ENCODE measurements at places on chromosomes 12 and 14. TPM values are rescaled to one million over a fixed set of nuclear protein-coding genes. Genes with fewer than 3 reads are reported as not detected.

DNA sequence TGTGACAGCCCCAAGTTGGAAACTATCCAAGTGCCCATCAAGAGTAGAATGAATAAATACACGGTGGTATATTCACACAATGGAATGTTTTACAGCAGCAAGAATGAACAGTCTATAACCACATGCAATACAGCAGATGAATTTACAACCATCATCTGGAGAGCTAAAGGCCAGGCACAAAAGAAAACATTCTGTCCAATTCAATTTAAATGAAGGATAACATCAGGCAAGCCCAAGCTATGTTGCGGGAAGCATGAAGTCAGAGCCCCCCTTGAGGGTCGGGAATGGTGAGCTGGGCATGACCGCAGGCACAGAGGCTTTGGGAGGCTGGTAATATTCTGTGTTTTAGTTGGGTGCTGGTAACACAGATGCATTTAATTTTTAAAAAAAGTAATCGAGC lies 76.0 kb downstream of the SYNE3 start:
- no peak for DNase-seq

GRCh38 chr12:46858368-46858767 lies 32.6 kb upstream of the SLC38A4 start:
- DNase-seq = no peak

RTL1 gene
- 0.03 TPM for polyA plus RNA-seq

AICDA gene
- 0.42 TPM for polyA plus RNA-seq

DNA sequence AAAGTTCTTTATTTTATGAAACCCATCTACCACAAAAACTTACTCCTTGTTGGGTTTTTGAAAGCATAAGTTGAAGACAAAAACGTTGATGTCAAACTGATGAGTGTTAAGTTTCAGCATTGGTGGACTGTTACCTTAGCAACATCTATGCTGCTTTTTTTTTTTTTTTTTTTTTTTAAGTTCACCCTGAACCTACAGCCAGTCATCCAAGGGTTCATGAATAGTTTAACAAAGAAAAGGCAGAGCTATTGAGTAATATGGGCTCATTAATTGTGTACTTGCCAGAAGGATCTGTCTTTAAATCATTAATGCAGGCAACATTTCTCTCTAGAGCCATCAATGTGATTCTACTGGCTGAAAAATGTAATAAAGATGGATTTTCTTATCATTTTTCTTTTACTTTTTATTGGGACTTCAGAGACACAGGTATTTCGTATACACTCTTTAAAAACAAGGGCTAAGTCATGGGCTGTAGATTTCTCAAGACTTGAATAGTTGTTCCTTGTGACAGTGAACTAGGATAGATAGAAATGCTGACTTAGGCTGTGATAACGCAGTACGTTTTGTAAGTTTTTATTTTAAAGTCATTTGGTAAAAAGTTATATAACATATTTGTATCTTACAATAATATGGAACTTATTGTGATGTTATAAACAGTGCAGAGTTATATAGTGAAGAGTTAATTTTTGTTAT lies at the start of gene PTPRQ:
Gene PTPRQ, plus strand, starts transcription at position 262 of the 693 bp plus-strand sequence. Its CDS starts 111 bp downstream, at position 373.
- no peak for DNase-seq

- no peak for DNase-seq
These were observed 278.9 kb upstream of the CRY1 start for GRCh38 chr12:107372229-107372658.

GRCh38 chr14:56152221-56152620 lies 34.0 kb downstream of the PELI2 start:
- no peak for DNase-seq

DNA sequence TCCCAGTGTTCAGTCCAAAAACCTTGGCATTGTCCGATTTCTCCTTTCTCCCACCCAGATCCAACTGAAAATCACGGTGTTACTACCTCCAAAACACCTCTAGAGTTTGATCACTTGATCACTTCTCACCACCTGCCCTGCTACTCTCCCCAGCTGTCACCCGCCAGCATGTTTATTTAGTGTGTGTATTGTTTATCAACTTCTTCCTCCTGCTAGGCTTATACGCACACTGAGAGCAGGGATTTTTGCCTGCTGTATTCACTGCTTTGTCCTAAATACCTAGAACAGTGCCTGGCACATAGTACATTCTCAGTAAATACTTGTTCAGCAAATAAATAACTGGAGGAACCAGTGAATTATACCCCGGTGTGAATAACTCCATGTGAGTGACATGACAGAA lies 5.0 kb downstream of the BDKRB1 start:
- no peak for DNase-seq

DNA sequence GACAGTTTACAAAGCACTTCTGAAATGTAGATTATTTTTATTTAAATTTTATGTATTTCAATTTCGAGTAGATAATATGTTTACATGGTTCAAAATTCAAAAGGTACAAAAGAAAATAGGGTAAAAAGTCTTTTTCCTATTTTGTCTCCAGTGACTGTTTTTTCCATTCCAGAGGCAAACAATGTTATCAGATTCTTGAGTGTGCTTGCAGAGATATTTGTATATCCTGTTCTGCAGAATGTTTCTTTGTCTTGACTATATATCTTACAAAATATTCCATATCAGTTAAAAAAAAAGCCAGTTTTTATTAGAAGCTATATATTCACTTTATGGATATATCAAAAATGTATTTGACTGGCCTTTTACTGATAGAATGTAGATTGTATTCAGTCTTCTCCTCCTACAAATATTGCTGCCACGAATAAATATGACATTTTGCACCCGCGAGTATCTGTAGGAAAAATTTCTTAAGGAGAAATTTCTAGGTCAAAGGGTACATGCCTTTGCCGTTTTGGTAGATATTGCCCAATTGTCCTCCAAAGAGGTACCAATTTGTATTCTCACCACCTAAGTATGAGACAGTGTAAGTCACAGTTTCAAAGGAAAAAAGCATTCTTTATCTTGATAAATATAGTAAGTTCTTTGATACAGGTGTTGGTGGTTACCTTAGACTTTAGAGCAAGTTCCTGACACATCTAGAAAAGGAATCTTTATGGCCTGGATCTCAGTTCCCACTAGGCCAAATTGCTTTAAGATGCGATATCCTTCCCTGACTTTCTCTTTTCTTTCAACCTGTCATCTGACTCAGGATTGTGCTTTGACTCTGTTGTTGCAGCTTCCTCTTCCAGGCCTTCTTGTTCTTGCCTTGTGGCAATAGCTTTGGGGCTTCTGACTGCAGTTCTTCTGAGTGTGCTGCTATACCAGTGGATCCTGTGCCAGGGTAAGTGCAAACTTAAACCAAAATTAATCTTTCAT lies 2.3 kb downstream of the KLRG1 start:
- no peak for DNase-seq

DNA sequence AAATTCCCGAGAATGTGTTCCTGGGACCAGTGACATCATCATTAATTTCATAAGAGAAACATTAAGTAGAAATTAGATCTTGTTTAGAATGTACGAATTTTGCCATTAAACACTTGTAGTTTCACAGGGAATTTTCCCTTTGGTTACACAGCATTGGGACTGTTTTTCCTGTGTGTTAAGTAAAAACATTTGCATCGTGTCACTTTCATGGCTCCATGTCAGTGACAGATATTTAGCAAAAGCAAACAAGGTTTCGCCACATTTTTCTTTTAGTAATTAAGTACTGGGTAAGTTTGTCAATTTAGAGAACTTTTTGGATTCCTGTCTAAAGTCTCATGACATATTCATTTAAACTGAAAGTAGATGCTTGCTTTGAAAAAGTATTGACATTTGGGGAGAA lies 45.5 kb upstream of the OVCH1 start:
- no peak for DNase-seq

DNA sequence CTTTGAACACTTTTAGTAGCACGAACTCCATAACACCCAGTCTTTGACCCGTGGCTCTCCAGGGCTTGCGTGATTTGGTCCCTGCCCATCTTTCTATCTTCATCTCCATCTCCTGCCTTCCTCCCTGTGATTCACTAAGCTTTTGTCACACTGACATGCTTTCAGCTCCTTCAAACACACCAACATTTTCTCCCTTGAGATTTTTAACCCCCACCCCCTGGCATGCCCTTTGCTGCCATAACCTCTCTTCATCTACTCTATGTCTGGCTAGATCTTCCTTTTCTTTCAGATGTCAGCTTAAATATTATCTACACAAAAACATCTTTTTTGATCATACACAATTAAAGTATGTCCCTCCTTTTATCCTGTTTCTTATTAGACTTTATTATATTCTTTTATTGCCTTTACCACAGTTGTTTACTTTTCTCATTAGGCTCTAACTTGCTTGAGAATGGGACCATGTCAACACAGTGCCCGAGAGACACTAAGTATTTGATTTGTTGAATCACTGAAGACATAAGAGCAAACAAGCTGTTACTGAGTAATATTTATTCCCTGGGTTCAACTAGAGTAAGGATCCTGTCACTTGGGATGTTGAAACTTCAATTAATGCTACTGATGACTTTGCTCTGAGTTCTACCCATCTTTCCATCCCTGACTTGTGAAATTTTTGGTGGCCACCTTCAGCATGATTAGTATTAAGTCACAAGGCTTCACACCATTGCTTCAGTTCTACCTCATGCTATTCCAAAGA lies 387.3 kb downstream of the LRIG3 start:
- no peak for DNase-seq

SYNE3 gene
- 2.5 TPM for polyA plus RNA-seq

DNA sequence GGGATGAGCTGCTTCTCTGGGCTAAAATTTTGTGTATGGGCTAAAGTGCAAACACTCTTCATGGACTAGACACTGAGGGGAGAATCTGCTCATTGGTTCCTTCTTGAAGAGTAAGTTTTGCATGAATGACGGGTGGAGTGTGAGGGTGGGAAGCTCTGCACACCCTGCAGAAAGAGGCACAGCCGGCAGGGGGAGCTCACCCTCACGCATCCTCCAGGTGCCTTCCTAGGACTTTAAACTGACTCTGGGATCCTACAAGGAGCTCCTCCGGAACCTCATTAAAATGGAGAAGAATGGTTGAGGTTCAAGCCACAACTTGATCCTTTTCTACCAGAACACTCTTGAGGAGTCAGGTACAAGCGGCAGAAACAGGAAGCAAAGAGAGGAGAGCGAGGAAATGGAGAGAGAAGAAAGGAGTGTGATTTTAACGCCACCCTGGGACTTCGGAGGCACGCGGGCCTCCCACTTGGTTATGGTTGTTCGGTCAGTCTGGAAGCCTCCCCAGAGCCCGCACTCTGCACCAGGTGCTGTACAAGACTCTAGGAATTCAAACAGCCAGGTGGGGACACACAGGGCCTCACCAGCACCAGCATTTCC lies 87.5 kb downstream of the SETD3 start:
- DNase-seq = no peak

DNA sequence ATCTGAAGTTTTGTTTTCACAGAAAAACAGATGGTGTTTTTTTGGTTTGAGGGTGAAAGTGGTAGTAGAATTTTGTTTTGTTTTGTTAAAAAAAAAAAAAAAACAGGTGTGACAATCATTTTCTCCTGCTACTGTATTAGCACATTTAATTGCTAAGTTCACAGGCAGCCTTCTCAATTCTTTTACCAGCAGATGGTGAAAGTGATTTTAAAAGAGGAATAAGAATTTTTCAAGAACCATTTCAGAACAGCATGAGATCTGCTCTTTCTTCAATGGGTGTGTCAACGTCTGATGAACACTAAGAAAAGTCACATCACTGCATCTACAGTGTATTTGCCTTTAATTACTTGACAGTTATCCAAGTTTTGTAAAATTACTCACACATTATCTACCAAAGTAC lies 303.7 kb upstream of the USP15 start:
- no peak for DNase-seq

DNA sequence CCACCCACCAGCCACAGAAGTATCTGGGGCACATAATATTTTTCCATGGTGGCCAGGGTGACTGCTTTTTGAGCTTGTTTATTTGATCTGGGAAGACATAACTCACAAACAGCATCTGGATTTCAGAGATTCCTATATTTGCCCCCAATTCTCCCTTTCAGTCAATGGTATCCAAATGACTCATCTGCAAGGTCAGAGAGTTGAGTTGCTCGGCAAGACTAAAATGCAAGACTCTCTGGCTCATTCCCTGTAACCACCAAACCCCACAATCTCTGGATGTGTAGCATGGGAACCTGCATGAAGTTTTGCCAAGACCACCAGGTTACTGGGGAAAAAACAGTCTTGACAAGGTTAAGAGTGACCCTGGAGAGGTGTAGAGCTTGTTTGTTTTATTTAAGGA lies 174.9 kb upstream of the FAR2 start:
- no peak for DNase-seq

GRCh38 chr12:30756074-30756473 lies 1.3 kb upstream of the CAPRIN2 start:
- no peak for DNase-seq
